ENCODE measurements at places on chromosomes 12 and 14. TPM values are rescaled to one million over a fixed set of nuclear protein-coding genes. Genes with fewer than 3 reads are reported as not detected.

SPTB gene
- 20.9 TPM for total RNA-seq

PCNX1 gene
- 104 TPM for total RNA-seq

GLIPR1L1 gene
- total RNA-seq, result not detected

SCNN1A gene
- total RNA-seq, result 2.0 TPM

DEGS2 gene
- total RNA-seq, result 1.3 TPM

MMP17 gene
- total RNA-seq, result 1.4 TPM

- H3K27ac ChIP-seq, result no peak overlapping the region
- no peaks in the 10 kb centered on the region for H3K36me3 ChIP-seq
- H3K27me3 ChIP-seq, result peaks cover 6% of the 10 kb centered on the region
- H3K4me1 ChIP-seq, result no peaks in the 10 kb centered on the region
Observed at GRCh38 chr14:104307627-104308401, 169.4 kb downstream of the KIF26A start.

GRCh38 chr12:52650520-52651081, 1.4 kb downstream of the KRT2 start:
- no peaks in the 10 kb centered on the region for H3K36me3 ChIP-seq
- no peaks in the 10 kb centered on the region for H3K27me3 ChIP-seq
- no peak overlapping the region for H3K27ac ChIP-seq
- no peaks in the 10 kb centered on the region for H3K4me1 ChIP-seq

DNA sequence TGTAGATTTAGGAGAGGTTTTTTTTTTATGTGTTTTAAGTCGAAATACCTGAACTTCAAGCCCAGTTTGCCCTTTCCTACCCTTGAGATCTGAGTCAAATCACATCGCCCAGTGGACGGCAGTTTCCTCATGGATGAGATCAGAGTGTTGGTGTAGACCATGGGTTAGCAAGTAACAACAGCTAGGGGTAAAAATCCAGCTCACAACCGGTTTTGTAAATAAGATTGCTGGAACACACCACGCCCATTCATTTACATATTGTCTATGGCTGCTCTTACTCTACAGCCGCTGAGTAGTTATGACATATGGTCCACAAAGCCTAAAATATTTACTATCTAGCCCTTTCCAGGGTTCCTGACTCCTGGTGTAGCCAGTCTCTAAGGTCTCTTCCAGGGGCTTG, 158.5 kb upstream of the PLEKHG7 start:
- no peaks in the 10 kb centered on the region for H3K36me3 ChIP-seq
- no peak overlapping the region for H3K27ac ChIP-seq
- H3K27me3 ChIP-seq, result no peaks in the 10 kb centered on the region
- H3K4me1 ChIP-seq, result peaks cover 8% of the 10 kb centered on the region

DNA sequence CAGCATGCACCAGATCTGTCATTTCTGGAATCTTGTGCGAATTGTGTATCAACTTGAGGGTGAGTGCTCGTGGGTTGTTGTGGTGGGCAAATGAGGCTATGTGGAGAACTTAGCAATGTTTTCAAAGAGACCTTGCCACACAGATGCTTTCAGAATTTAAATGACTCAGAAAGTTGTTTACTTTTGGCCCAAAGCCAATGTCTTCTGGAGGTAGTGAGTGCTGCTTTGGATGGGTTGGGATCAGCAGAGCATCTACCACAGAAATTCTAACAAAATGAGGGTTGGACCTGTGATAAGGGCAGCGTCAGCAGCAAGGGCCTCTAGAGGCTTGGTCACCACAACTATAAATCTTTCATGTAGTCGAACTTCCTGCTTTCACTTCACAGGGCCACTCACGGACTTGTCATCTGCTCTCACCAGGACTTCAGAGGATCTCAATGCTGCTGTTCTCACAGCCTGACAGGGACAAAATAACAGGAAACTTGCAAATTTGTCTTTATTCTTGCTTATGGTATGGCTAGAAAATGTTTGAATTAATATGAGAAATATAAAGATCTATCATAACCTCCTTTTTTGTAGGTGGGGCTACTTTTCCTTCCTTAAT, 111.4 kb downstream of the DACT1 start:
- no peak overlapping the region for H3K4me3 ChIP-seq
- no peaks in the 10 kb centered on the region for H3K27me3 ChIP-seq
- no peak for DNase-seq
- H3K27ac ChIP-seq, result peak overlapping the region; percentile 52

DNA sequence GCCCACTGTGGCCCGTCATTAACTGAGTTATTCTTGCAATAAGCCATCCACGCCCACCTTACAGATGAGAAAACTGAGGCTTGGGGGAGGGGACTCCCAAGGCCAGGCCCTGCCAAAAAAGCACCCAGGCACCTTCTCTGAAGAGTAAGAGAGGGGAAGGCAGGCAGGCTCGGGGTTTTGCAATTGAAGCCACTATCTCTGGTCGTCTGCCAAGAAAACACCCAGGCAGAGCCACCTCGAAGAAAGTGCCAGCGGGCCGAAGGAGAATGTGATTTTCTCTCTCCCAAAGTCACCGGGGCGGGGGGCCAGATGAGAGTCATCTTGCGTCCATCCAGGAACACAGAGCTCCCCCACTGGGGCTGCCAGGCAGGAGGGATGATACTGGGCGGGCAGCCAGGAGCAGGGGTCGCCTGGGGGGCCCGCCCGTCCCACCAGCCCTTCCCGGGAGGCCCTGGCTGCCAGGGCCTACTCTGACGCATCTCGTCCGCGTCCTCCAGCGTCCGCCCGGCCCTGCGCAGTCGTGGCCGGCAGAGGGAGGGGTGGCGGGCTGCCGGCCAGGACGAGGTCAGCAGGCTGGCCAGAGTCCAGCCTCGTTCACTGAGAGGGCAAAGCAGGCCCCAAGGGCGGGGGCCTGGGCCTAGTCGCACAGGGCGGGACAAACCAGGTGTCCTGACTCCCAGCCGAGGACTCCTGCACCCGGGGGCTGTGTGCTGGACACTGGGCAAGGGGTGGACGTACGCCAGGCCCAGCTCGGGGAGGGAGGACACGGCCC, 74.3 kb downstream of the RFLNA start:
- H3K27ac ChIP-seq, result peak overlapping the region; percentile 87
- peaks cover 94% of the 10 kb centered on the region for H3K36me3 ChIP-seq
- H3K4me1 ChIP-seq, result peaks cover 48% of the 10 kb centered on the region
- H3K27me3 ChIP-seq, result no peaks in the 10 kb centered on the region

DNA sequence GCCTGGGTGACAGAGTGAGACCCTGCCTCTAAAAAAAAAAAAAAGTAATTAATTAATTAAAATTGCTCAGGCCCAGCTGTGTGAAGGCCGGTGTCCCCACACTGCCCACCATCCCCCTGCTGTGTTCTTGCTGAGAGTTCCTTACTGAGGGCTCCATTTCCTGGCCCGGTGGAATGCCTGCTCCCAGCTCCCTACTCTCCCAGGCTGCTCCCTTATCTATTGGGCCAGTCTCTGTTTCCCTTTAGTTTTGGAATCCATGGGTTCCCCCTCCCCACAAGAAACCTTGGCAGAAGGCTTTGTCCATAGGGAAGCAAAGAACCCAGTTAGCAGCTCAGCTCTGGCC, 19.0 kb downstream of the MLXIP start:
- peaks cover 91% of the 10 kb centered on the region for H3K4me1 ChIP-seq
- H3K36me3 ChIP-seq, result no peaks in the 10 kb centered on the region
- peak overlapping the region; percentile 73 for H3K27ac ChIP-seq
- no peaks in the 10 kb centered on the region for H3K27me3 ChIP-seq

GRCh38 chr12:53781228-53781801, 29.5 kb upstream of the CISTR start:
- no peak overlapping the region for H3K4me3 ChIP-seq
- H3K27ac ChIP-seq, result no peak overlapping the region
- peaks cover 21% of the 10 kb centered on the region for H3K27me3 ChIP-seq
- H3K4me1 ChIP-seq, result no peaks in the 10 kb centered on the region

All from spleen (tissue), 13 donors.